Small intestine (tissue), 16 donors: ENCODE measurements at places on chromosomes 13 and 19.

- no peak for DNase-seq
These were observed 2.2 kb upstream of the CLEC17A start for GRCh38 chr19:14580623-14581237.

GRCh38 chr19:10431943-10432735 lies 11.8 kb downstream of the PDE4A start:
- DNase-seq, result peak; percentile 39

- no peak for DNase-seq
These were observed 20.9 kb downstream of the GRTP1 start for GRCh38 chr13:113342820-113343691.

DNA sequence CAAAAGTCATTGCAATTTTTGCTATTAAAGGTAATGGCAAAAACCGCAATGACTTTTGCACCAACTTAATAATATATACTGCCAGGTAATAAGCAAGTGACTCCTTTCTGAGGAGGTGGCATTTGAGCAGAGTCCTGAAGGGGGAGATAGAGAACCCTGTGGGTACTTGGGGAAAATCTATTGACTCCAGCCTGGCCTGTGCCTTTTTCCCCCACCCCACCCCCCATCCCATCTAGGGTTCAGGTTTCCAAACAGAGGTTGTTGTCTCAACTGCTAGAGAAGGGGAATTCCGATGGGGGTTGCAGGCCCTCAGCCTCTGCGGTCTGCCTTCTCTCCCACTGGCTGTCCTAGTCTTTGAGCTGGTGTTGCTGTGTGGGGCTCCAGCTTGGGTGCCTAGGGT lies 11.5 kb downstream of the S1PR2 start:
- DNase-seq, result peak; percentile 21

DNA sequence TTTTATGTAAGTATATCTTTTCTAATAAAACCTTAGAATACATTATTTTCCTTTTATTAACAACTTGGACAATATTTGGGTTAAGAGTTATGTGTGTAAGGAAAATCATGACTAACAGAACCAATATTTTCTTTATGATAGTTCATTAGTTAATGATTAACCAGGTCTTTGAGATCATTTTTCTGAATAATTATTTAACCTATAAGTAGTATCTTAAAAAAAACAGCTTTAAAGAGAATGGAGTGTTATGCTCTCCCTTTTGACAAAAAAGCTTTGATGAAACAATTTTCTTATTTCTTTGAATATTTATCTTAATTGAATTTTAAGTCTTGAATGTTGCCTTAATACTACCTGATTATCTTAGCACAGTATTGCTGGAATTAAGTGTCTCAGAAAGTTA lies 3.8 kb downstream of the SLAIN1 start:
- peak; percentile 18 for DNase-seq
